ENCODE measurements at places on chromosomes 2 and 18.

- no peak for DNase-seq
Observed at GRCh38 chr2:230991598-230991997, 4.3 kb upstream of the SPATA3 start.

- DNase-seq, result no peak
Observed at GRCh38 chr2:176599796-176600485, 330.7 kb downstream of the MTX2 start.

- DNase-seq, result no peak
Observed at GRCh38 chr2:39550701-39551285, 113.7 kb upstream of the MAP4K3 start.

- no peak for DNase-seq
Observed at GRCh38 chr2:31386172-31386571, 28.4 kb downstream of the XDH start.

DNA sequence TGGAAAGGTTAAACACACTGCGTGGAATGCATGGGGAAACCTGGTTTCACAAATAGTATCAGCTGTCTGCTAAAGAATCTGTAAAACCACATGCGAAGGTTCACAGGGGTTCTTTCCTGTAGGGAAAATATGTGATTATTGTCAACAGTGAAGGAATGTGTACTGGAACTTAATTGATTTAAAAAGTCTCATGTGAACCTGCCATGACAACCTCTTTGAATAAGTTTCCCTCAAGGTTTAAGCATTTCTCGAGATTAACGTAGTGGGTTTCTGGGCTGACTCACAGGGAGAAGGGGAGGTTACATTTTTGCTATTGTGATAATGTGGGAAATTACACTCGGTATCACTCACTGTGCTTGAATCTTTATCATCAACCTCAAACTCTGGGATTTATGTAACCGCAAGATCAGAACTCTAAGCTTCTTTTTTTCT is 28.2 kb upstream of the IL1R1 start:
- peak; percentile 6 for DNase-seq

DNA sequence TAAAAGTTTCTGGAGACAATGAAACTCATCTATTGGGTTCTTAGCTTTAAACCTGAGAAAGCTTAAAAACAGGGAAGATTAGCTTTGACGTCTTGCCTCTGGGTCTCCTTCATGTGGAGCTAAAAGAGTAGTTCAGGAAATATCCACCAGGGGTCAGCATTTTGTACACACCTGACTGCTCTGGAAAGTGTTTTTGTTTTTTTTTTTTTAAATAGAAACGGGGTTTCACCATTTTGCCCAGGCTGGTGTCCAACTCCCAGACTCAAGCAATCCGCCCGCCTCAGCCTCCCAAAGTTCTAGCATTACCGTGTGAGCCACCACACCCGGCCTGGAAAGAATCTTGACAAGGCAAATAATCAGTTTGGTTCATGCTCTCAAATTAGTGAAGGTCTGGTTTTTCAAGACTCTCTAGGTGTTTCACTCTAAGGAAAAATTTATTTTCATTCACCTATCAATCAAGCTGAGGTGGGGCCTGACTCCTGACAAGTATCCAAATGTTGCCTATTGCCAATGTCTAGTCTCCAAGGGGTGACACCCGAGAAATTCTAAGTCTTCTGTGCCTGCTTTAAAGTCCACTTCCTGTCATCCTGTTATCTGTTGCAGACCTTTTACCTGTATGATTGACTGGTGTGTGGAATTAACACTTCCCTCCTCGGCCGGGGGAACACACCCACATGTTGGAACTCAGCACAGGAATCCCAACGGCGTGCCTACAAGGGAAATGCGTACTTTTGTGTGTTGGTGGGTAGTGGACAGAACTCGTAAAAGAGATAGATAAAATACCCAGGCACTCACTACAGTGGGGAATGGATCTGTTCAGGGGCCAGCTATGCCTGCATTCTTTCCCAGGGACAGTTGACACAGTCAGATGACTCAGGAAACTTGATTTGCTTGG is 11.3 kb downstream of the IL1RN start:
- DNase-seq, result peak; percentile 94

GRCh38 chr18:57404345-57404744 is 30.8 kb upstream of the ONECUT2 start:
- no peak for DNase-seq

GRCh38 chr2:239715606-239716005 is 309.5 kb downstream of the NDUFA10 start:
- DNase-seq, result no peak

- no peak for DNase-seq
Observed at GRCh38 chr2:113981404-113982134, 91.7 kb downstream of the ACTR3 start.

GRCh38 chr2:100878000-100878791 is 58.3 kb downstream of the NPAS2 start:
- DNase-seq, result no peak

GRCh38 chr2:84807063-84807485 is 73.8 kb downstream of the TRABD2A start:
- DNase-seq, result no peak

GRCh38 chr2:204340511-204340910 is 204.8 kb upstream of the PARD3B start:
- DNase-seq, result no peak

GRCh38 chr2:180002198-180002770 is 4.8 kb downstream of the CWC22 start:
- DNase-seq, result no peak

- no peak for DNase-seq
Observed at GRCh38 chr2:28778392-28778791, 26.8 kb downstream of the PPP1CB start.

DNA sequence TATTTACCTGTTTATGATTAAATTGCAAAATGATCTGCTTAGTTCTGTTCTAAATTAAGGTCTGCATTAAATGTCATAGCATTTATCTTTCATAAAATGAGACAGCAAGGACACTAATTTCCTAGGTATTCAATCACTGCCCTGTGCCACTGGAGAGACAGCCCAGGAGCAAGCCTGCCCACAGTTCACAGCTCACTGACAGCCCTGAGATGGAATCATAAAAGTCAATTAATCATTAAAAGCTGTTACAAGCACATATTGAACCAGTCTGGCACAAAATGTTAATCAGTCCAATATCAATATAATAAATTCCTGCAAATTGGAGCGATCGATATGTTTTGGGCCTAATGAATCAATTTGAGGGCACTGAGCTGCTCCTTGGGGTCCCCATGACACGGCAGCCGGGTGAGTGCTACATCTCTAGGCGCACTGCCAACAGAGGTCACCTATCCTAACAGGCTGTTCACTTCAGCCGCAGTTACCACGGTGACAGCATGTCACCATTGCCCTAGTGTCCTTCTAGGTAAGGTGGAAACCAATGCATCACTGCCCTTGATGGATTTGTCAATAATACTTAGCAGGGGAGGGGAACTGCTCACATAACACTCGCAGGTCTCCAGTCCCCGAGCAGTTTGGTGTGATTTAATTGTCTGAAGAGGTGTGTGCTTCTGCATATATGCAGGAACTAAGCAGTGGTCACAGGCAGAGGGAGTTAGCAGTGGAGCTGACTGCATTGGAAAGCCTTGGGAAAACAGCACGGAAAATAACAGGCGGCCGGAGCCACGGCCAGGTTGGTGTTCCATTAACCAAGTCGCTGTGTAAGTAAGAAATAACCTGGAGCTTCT is 47.3 kb downstream of the POU3F3 start:
- DNase-seq, result no peak

DNA sequence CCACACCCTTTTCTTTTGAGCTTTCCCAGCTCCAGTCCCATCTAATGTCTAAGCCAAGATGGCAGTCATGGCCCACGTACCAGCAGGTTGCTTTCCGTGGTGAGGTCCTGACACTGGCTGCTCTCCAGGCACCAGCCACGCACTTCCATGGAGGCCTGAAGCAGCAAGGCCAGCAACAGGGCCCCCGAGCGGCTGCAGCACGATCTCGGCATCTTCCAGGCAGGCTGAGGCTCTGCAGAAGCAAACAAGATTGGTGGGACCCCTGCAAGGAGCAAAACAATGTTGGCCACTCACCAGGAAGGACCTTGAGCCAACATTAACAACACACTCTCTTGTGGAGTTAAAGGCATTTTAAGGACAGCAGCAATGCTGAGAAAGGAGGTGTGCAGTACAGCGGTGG is 3.8 kb downstream of the POMC start:
- DNase-seq, result no peak

- no peak for DNase-seq
Observed at GRCh38 chr2:231612109-231612455, 19.4 kb downstream of the TEX44 start.

DNA sequence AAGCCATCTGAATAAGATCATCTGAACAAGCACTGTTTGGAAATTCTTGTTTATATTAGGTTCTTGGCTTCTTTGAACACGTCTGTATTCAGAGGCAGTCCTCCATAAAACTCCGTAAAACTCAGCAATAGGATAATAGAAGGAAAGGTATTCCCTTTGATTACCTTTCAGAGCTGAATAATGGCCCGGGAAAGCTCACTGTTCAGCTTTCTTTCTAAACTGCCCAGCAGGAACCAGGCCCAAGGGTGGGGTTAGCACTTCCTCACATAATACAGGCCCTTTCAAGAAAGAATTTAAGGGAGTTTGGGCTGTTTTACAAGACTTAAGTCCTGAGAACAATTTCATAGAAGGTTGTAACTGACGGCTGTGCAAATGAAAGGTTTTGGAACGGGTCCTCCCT is 72.2 kb upstream of the PHLPP1 start:
- no peak for DNase-seq

- DNase-seq, result no peak
Observed at GRCh38 chr2:19435815-19436214, 77.4 kb upstream of the OSR1 start.

DNA sequence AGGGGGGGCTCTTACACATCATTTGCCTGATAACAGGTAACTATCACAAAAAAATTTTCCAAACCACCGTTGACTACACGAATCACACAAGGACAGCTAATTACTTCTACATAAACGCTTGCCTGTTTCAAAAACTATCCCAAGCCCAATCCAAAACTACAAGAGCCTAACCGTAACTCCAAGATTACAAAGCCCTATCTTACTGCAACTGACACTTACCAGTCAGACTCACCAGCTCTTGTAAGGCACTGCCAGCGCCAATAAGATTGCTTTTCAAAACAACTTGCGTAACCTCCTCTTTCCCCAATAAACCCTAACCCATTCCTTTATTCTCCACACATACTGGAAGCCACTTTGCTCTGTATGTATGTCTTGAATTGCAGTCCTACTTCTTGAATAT is 148.4 kb downstream of the NBAS start:
- DNase-seq, result no peak

DNA sequence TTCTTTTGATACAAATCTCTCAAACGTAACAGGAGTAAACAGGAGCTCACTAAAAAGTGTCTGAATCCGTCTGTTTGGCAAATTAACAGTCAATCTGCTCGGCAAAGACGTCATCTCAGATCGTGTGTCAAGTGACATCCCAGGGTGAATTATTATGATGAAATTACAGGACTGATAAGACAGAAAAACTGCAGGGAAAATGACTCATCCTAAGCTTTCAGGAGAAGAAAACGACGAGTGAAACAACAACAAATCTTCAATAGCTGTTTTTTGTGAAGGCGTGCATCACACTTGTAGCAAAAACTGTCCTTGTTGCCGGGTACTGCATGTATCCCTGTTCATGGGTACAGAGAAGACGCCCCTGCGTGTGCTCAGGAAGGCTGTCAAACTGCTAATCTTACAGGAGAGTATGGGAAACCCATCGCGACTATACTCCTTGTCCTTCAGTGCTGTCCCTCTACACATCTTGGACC is 24.9 kb downstream of the EPB41L3 start:
- no peak for DNase-seq

DNA sequence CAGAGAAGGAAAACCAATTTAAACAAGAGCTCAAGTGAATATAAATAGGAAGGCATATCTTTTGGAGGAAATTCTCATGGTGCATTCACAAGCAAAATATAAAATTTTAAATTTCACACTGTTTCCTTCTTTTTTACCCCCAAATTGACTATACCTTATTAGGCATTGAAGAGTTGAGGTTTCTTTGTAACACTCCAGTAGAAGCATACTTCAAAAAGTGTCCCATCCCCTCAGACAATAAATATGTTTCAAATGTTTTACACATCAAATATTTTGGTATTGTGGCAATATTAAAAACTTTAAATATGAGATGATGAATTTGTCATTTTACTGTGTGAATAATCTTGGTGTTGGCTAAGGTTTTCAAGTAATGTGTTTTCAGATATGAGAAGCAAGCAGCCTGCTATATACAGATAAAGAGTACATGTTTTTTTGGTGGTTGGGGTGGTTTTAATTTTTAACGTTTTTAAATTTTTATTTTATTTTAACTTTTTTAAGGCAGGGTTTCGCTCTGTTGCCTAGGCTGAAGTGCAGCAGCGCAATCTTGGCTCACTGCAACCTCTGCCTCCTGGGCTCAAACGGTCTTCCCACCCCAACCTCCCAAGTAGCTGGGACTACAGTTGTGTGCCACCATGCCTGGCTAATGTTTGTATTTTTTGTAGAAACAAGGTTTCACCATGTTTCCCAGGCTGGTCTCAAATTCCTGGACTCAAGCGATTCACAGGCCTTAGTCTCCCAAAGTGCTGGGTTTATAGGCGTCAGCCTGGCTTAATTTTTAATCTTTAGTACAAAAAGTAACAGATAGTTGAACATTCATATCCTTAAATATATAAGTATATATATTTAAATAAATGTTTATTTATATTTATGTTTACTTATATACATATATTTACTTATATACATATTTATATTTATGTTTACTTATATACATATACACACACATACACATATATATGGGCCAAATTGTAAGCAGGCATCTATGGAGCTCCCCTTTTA is 36.5 kb upstream of the DLX1 start:
- no peak for DNase-seq

DNA sequence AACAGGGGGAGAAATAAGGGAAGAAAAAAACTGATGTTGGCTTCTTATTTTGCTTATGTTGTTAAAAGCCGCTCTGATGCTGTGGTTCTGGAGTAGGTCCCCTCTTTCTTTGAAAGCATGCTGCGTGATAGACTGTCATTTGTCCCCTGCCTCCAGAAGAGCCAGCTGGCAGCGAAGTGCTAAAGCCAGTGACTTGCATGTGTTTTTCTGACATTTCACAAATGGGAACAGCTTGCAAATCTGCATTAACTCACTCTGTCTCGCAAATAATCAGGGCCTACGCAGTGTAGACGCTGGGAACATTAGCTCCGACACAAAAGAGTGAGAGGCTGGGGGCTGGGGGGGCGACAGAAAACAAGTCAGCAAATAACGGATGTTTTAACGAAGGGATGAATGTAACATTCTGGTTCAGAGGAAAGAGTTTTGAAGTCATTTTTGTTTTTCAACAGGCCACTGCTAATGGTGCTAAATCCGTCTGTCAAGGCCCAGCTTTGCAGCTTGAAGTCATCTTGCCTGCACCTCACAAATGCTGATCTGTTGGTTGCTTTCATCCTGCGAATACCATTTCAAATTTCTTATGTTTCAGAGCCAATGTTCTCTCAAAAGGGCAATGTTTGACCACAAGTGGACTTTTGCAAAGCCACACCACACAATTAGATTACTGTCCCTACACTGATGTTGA is 68.8 kb upstream of the PIK3C3 start:
- DNase-seq, result no peak

DNA sequence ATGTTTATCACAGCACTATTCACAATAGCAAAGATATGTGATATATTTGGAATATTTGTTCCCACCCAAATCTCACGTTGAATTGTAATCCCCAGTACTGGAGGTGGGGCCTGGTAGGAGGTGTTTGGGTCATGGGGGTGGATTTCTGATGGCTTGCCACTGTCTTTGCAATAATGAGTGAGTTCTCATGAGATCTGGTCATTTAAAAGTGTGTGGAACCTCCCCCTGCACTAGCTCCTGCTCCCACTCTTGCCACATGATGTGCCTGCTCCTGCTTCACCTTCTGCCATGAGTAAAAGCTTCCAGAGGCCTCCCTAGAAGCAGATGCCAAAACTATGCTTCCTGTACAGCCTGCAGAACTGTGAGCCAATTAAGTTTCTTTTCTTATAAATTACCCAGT is 72.2 kb upstream of the DYNC1I2 start:
- no peak for DNase-seq

Measured in inflammatory macrophage treated with lipopolysaccharide for 1 hour (primary cell).